ENCODE measurements at places on chromosomes 7 and 10.

- no peak for DNase-seq
Observed at GRCh38 chr10:123750901-123751300, 84.7 kb downstream of the GPR26 start.

GRCh38 chr10:101043363-101043707 lies 12.3 kb downstream of the SFXN3 start:
- DNase-seq = no peak

- DNase-seq = no peak
Observed at GRCh38 chr10:84945791-84946190, 617.4 kb downstream of the CCSER2 start.

DNA sequence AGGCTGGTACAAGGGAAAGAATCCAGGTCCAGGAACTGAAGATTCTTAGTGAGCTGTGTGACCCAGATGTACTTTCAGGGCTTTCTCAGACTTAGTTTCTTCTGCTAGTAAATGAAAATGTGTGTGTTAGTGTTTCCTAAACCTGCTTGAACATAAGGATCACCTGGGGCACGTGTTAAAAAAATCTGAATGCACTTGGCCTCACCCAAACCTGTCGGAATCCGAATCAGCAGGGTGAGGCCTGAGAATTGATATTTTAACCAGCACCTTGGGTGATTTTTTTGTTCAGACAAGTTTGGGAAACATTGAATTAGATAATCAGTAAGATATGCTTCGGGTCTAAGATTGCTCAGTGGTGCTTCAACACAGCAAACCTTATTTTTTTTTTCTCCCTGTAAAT lies 59.7 kb downstream of the ZNF365 start:
- no peak for DNase-seq

DNA sequence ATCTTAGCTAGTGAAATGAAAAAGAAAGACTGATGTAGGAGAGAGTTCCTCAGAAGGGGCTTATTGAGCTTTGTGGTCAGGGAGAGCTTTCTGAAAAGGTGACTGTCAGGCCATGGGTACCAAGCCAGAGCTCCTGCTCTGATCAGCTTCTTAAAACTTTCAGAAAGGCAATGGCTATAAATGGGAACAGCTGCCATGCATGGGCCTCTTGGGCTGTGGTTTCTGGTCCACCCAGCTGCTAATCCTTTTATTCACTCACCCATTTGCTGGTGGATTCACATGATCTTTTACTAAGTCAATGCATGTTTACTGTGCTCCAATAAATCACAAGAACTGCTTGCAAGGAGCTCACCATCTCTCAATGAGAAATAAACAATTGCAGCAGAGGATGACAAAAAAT lies 60.1 kb upstream of the ZPBP start:
- DNase-seq = no peak

- DNase-seq = no peak
Observed at GRCh38 chr7:28790467-28790866, 167.7 kb downstream of the TRIL start.
